ENCODE measurements at places on chromosomes 6 and 20.

- DNase-seq = no peak
These were observed 4.9 kb upstream of the DAAM2 start for GRCh38 chr6:39787322-39787721.

DNA sequence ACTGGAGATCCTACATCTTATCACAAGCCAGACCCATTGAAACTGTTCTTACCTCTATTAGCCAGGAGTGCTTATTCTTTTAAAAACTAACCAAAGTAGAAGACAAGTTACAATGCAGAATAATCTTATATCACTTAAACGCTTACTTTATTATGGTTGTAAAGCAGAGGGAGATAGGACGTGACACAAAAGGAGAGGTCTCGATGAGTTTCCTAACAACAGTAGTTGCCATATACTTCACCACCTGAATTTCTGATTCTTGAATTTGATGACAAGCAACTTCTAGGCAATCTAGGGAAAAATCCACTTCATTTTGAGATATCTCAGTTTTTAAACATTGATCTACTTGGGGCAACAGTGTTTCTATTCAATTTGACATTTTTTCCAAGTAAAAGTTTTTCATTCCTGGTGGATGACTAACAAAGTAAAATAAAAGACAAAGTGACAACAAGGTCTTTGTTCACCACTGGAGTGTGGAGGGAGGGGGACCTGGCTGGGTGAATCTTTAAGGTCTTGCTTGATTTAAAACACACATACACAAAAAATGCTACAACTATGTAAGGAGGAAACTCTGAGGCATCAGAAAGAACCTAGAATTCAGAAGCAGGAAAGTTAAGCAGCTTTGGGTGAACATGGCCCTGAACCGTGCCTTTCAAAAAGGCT is 110.9 kb downstream of the SMLR1 start:
- no peak for DNase-seq

- no peak for DNase-seq
These were observed 66.0 kb upstream of the STX16 start for GRCh38 chr20:58584881-58585752.

GRCh38 chr20:33062105-33062824 is 8.6 kb downstream of the BPIFB3 start:
- no peak for DNase-seq

DNA sequence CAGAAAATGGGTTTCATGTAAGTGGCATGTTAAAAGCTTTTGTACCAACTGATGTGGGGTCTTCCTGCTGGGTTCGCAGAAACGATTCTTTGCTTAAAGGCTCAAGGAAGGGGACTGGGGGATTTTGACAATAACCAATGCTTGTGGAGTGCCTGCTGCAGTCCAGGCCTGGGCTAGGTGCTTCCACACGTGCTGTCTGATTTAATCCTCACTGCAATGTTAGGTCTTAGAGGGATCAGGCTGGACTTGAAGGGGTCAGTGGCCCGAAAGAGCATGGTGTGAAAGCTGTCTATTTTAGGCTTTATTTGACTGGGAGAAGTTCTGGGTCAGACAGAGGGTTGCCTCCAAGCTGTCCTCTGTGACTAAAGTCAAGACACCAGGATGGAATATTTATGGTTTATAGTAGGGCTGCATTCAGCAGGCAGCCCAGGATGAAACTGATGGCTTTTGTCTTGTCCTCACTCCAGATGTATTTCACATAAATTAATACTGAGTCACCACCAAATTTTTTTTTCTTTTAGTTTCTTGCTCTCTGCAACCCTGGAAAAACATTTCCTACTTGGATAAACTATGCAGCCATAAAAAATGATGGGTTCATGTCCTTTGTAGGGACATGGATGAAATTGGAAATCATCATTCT is 219.1 kb downstream of the ZMYND8 start:
- DNase-seq = no peak

GRCh38 chr6:138833816-138834539 is 38.1 kb downstream of the ECT2L start:
- DNase-seq = no peak

- no peak for DNase-seq
These were observed 39.4 kb upstream of the MYB start for GRCh38 chr6:135141728-135142127.

Measured in CD4-positive, alpha-beta T cell treated with Interleukin-15 for 1 hour (primary cell).